WERI-Rb-1 (cell line): ENCODE measurements at places on chromosomes 16 and 17.

DNA sequence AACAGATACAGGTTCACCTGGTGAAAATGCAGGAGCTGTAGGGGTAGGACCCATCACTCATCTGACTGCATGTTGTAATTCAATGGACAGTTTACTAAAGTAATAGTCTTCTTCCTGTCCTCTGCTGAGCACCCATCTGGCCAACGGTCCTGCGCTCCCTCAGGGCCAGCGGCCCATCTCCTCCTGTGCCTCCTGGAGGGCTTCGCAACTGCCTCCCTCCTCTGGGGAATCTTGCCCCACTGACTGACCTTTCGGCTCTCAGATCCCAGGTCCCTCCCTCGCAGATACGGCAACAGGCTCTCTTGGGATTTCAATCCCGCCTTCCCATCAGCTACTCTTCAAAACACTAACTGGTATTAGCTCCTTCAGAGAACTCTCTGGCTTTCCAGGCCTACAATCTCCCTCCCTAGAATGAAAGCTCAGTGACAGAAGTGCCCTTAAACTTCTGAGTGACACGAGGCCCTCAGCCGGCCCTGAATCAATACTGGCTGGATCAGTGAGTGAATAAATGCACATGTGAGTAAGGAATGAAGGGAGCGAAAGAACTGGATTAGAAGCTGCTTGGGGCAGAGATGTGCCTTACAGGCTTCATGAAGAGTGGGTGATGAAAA is 1.3 kb downstream of the PEMT start:
- DNase-seq: no peak

DNA sequence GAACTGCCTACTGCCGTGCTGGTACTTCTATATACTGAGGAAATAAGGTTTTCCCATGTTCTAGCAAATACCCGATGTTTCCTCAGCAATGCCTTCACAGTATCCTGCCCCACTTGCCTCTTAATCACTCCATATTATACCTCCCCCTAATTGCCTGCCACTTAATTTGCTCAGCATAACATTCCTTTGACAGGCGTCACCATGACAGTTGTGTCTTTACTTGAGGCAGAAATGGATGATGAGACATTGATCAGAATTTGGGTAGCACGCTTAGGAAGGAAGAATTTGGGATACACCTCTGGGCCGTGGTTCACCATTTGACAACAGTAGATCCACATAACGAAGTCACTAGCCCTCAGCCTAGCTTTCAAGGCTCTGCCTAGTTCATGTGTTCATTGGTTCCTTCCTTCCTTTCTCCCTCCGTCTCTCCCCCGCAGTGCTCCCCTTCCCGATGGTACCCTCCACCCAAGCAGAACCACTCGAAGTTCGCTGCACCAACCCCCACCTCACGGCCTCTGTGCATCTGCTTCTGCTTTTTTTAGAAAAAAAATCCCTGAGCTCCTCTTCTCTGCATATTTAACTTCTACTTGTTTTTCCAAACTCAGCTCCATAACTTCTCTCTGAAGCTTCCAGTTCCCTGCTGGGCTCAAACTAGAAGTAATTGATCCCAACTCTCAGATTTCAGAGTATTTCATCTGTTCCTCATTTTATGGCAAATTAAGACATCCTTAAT is 19.4 kb downstream of the IQCK start:
- no peak for DNase-seq

GRCh38 chr16:70750893-70751467 is 50.0 kb downstream of the VAC14 start:
- no peak for DNase-seq

GRCh38 chr17:27613433-27613832 is 17.6 kb upstream of the LGALS9 start:
- DNase-seq: no peak

DNA sequence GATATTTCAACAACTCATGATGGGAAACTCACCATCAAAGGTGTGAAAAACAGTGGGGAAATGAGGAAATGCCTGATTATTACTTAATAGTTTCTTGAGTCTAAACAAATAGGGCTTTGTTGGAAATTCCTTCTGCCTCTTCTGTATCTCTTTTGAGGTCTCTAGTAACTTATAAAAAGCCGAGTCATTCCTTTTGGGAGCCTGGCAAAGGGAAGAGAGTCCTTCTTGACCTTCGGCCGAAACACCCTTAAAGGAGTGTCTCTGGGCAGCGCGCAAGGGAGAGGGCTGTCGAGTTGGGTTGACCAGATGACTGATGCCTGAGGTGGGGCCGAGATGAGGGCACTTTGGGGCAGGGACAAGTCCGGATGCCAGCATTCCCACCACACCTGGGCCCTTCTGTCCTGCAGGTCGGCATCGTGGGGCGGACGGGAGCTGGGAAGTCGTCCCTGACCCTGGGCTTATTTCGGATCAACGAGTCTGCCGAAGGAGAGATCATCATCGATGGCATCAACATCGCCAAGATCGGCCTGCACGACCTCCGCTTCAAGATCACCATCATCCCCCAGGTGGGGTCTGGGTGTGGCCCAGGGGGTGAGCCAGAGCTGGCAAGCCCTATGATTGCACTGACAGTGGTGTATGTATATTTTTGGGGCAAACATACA is 89.2 kb downstream of the ABCC6 start:
- DNase-seq: no peak
